ENCODE measurements at places on chromosomes 2 and 18. TPM values are rescaled to one million over a fixed set of nuclear protein-coding genes. Genes with fewer than 3 reads are reported as not detected.

DNA sequence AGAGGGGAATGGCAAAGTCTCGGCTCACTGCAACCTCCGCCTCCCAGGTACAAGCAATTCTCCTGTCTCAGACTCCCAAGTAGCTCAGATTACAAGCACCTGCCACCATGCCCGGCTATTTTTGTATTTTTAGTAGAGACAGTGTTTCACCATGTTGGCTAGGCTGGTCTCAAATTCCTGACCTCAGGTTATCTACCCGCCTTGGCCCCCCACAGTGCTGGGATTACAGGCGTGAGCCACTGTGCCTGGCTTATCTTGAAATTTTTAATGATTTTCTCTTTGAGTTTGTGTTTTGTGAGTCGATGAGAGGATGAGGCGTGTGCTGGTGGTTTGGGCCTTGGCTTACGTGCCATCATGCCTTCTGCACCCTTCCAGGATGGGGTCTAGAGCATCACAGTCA lies 101.3 kb upstream of the ST3GAL5 start:
- H3K4me3 ChIP-seq: no peak overlapping the region
- peaks cover 37% of the 10 kb centered on the region for H3K4me1 ChIP-seq
- H3K27me3 ChIP-seq: no peaks in the 10 kb centered on the region
- DNase-seq: no peak

DNA sequence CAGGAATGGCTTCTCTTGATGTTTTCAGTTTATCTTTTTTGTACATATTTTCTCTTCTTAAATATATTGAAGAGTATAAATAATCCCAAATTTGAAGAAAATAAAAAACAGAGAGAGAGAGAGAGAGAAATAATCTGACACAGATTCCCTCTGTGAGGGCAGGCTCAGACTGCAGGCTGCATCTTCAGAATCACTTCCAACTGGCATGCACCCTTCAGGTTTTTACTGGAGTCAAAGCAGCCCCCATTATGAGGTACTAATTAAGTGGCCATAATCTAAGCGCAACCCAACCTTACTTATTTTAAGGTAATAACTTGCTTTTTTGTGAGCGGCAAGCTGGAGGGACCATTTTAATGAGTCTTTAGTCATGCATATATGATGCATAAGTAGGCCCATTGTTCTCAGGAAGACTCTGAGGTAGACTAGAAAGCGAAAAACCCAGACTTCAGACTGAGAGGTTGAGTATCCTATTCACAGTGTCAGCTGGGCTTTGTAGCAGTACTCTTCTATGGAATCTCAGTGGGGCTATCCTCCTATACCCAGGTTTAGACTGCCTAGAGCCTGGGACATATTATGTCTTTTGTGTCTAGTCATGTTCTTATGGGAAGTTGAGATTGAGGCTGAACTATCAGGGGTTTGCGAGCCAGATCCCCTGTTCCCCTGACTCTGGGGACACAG lies 167.4 kb downstream of the SP3 start:
- H3K27me3 ChIP-seq: peaks cover 24% of the 10 kb centered on the region
- no peak for DNase-seq
- no peaks in the 10 kb centered on the region for H3K36me3 ChIP-seq
- no peak overlapping the region for H3K27ac ChIP-seq
- H3K4me3 ChIP-seq: no peak overlapping the region
- no peaks in the 10 kb centered on the region for H3K4me1 ChIP-seq

- H3K27me3 ChIP-seq: no peaks in the 10 kb centered on the region
- H3K4me1 ChIP-seq: no peaks in the 10 kb centered on the region
- H3K36me3 ChIP-seq: no peaks in the 10 kb centered on the region
Measured at GRCh38 chr2:226040344-226040900, 640.9 kb downstream of the NYAP2 start.

- DNase-seq: no peak
- H3K27me3 ChIP-seq: no peaks in the 10 kb centered on the region
- H3K4me3 ChIP-seq: no peak overlapping the region
- H3K27ac ChIP-seq: no peak overlapping the region
- no peaks in the 10 kb centered on the region for H3K36me3 ChIP-seq
Measured at GRCh38 chr18:67545681-67546080, 29.2 kb upstream of the DSEL start.

Gene RBMS1
- total RNA-seq: 41.8 TPM

- DNase-seq: no peak
- no peaks in the 10 kb centered on the region for H3K27me3 ChIP-seq
- H3K27ac ChIP-seq: no peak overlapping the region
- H3K36me3 ChIP-seq: peaks cover 22% of the 10 kb centered on the region
- no peak overlapping the region for H3K4me3 ChIP-seq
Measured at GRCh38 chr2:62040926-62041325, 135.5 kb downstream of the COMMD1 start.

- H3K4me1 ChIP-seq: no peaks in the 10 kb centered on the region
- H3K4me3 ChIP-seq: no peak overlapping the region
- peaks cover 50% of the 10 kb centered on the region for H3K36me3 ChIP-seq
- no peak for DNase-seq
- no peak overlapping the region for H3K27ac ChIP-seq
- H3K27me3 ChIP-seq: no peaks in the 10 kb centered on the region
Measured at GRCh38 chr2:208239770-208240493, 14.9 kb downstream of the IDH1 start.

Gene OST4
- total RNA-seq: 248 TPM

Gene FOXD4L1
- 0.23 TPM for total RNA-seq

Gene ELOA2
- not detected for total RNA-seq

DNA sequence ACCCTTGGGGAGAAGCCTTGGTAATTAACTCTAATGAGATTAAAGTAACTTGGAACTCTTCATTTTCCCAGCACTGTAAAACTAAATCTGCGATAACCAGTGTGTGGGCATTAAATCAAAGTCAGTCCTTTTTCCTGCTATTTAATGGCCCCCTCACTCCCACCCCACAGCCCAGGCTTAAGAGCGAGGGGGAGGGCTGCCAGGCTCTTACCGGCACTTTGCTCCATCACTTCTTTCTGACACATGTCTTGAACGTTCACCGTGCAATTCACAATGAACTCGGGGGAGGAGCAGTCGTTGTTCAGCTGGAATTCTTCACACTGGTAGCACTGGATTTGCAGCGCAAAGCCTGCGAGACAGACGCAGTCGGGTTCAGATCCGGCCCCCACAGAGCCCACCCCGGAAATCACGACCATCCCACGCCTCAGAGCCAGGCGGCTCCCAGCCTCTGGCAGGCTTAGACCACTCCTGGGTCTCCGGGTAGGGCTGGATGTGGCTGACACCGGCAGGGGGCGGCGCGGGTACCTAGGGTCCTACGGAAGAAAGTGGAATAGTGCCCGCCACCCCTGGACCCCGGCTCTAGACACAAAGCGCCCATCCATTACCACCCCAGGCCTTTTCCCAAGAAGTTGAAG lies 1.7 kb downstream of the LYPD1 start:
- H3K4me1 ChIP-seq: no peaks in the 10 kb centered on the region
- no peak for DNase-seq
- no peak overlapping the region for H3K27ac ChIP-seq
- H3K27me3 ChIP-seq: peaks cover 32% of the 10 kb centered on the region
- peaks cover 2% of the 10 kb centered on the region for H3K36me3 ChIP-seq
- H3K4me3 ChIP-seq: no peak overlapping the region

- no peak overlapping the region for H3K27ac ChIP-seq
- no peaks in the 10 kb centered on the region for H3K4me1 ChIP-seq
- H3K27me3 ChIP-seq: no peaks in the 10 kb centered on the region
Measured at GRCh38 chr2:42386682-42387081, 25.7 kb upstream of the COX7A2L start.

Gene CNGA3
- total RNA-seq: not detected

Gene DYNAP
- total RNA-seq: not detected

- no peaks in the 10 kb centered on the region for H3K4me1 ChIP-seq
- peaks cover 4% of the 10 kb centered on the region for H3K27me3 ChIP-seq
- H3K27ac ChIP-seq: no peak overlapping the region
- H3K4me3 ChIP-seq: no peak overlapping the region
- no peak for DNase-seq
Measured at GRCh38 chr2:108297436-108298141, 8.9 kb downstream of the SULT1C2 start.

Gene SIX3
- 0.21 TPM for total RNA-seq

DNA sequence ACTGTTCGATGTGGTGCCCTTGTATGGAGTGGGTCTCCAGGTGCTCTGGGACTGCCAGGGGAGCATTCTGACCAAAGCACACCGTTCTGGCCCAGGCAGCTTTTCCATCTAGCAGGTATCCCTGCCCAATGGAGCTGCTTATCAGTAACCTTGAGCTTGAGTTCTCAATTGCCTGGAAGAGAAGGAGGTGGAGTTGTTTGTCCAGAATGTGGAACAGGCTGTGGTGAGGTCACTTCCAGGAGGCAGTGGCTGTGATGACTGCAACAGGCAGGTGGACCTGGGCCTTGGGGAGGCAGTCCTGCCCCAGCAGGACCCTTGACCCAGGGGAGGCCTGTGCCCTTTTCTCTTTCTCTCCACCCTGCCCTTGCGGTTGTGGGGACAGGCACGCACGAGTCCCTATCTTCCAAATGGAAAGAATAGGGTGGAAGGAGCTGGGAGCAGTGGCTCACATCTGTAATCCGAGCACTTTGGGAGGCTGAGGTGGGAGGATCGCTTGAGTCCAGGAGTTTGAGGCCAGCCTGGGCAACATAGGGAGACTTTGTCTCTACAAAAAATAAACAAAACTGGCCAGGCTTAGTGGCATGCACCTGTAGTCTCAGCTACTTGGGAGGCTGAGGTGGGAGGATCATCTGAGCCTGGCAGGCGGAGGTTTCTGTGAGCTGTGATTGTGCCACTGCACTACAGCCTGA lies 66.2 kb upstream of the MCFD2 start:
- no peaks in the 10 kb centered on the region for H3K27me3 ChIP-seq
- peaks cover 28% of the 10 kb centered on the region for H3K36me3 ChIP-seq
- DNase-seq: no peak

Gene GCKR
- total RNA-seq: not detected

Gene SLC25A52
- total RNA-seq: not detected

DNA sequence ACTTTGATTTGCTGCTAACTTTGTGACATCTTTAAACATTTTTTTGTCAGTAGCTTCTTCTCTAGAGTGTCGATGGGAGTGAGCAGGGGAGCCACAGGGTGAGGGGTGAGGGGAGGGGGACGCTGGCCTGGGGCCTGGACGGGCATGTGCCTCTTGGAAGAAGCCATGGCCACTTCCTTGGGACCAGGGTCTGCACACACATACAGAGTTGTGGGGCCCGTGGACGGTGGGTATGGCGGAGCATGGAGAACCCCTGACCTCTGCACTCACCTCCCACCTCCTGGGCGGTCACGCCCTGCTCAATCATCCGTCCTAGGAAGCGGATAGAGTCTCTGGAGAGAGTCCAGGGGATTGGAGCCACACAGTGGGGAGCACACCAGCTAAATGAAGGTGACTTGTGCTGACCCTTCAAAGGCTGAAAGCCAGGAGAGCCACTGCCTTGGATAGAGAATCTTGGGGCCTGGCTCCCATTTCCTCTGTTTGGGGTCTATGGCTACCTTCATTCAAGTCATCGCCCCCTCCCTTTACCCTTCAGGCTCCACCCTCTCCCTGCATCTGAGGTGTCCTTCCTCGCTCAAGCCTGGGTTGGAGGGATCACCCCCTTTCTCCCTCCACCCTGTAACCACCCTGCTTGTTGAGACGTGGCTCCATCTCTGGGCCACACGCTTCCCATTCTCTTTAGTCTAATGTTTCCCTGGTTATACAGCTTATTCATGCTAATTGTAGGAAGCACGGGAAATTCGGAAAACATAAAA lies 63.9 kb upstream of the HAAO start:
- H3K27me3 ChIP-seq: no peaks in the 10 kb centered on the region
- H3K4me3 ChIP-seq: no peak overlapping the region
- H3K36me3 ChIP-seq: no peaks in the 10 kb centered on the region
- H3K27ac ChIP-seq: no peak overlapping the region
- no peak for DNase-seq
- no peaks in the 10 kb centered on the region for H3K4me1 ChIP-seq

Gene IL1F10
- total RNA-seq: not detected

DNA sequence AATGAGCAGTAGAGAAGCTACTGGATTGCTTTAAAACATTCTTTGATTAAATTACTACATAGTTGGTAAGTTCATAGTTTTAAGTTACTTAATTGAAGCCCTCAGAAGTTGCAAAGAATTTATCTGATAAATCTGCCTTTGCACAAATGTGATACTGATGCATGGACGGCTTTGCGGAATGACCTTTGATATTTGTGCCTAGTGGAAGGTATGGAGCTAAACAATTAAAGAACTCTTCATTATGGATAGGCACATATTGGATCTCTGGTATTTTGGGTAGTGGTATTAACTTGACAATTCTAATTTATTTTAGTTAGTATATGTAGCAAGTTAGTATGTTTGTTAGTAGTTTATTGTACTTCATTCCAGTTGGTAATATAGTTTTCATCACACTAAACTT lies 54.1 kb downstream of the CFAP210 start:
- H3K4me1 ChIP-seq: no peaks in the 10 kb centered on the region
- peaks cover 1% of the 10 kb centered on the region for H3K27me3 ChIP-seq
- H3K4me3 ChIP-seq: no peak overlapping the region
- no peak overlapping the region for H3K27ac ChIP-seq
- no peak for DNase-seq
- H3K36me3 ChIP-seq: peaks cover 5% of the 10 kb centered on the region

Gene MGAT4A
- total RNA-seq: 57.4 TPM

GRCh38 chr2:231575612-231576256 lies 16.9 kb upstream of the TEX44 start:
- no peak overlapping the region for H3K27ac ChIP-seq
- peaks cover 14% of the 10 kb centered on the region for H3K4me1 ChIP-seq
- H3K36me3 ChIP-seq: peaks cover 2% of the 10 kb centered on the region
- H3K27me3 ChIP-seq: peaks cover 7% of the 10 kb centered on the region
- DNase-seq: no peak
- no peak overlapping the region for H3K4me3 ChIP-seq

- no peaks in the 10 kb centered on the region for H3K4me1 ChIP-seq
- no peak for DNase-seq
- no peak overlapping the region for H3K4me3 ChIP-seq
- no peaks in the 10 kb centered on the region for H3K27me3 ChIP-seq
- no peaks in the 10 kb centered on the region for H3K36me3 ChIP-seq
Measured at GRCh38 chr2:162677476-162677875, 161.1 kb downstream of the KCNH7 start.

DNA sequence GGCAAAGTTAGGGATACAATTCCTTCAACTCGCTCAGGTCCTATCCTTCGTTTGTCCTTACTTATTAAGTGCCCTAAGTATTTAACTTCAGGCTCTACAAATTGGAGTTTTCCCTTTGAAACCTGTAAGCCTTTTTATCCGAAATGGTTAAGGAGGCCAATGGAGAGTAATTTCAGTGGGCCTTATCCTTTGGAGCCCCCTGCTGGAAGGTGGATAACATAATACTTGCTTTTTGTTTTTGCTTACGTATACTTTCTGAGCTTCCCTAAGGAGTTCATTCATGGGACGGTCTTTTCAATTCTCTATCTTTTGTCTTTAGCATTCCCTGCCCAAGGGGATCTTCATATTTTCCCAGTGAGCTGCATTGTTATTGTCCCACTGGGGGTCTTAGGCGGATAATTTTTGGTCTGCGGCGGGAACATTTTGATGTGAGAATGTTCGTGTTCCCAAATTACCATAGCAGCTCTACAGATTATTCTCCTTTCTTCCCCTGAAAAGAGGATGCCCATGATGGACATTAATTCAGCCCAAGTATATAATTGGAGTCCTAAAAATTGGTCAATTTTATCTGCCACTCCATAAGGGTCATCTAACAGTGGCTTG lies 34.4 kb upstream of the TRAPPC8 start:
- DNase-seq: no peak
- H3K4me3 ChIP-seq: no peak overlapping the region
- no peaks in the 10 kb centered on the region for H3K4me1 ChIP-seq
- H3K27me3 ChIP-seq: no peaks in the 10 kb centered on the region
